Stimulated activated CD4-positive, alpha-beta T cell treated with anti-CD3 and anti-CD28 coated beads, TNF-alpha, amount 100 ng/mL, for 24 hours (primary cell): ENCODE measurements at places on chromosomes 16 and 17.

DNA sequence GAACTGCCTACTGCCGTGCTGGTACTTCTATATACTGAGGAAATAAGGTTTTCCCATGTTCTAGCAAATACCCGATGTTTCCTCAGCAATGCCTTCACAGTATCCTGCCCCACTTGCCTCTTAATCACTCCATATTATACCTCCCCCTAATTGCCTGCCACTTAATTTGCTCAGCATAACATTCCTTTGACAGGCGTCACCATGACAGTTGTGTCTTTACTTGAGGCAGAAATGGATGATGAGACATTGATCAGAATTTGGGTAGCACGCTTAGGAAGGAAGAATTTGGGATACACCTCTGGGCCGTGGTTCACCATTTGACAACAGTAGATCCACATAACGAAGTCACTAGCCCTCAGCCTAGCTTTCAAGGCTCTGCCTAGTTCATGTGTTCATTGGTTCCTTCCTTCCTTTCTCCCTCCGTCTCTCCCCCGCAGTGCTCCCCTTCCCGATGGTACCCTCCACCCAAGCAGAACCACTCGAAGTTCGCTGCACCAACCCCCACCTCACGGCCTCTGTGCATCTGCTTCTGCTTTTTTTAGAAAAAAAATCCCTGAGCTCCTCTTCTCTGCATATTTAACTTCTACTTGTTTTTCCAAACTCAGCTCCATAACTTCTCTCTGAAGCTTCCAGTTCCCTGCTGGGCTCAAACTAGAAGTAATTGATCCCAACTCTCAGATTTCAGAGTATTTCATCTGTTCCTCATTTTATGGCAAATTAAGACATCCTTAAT is 19.4 kb downstream of the IQCK start:
- no peak for DNase-seq

GRCh38 chr17:43998552-43998951 is 5.9 kb upstream of the NAGS start:
- no peak for DNase-seq

GRCh38 chr16:72536723-72537435 is 364.9 kb upstream of the PMFBP1 start:
- no peak for DNase-seq

DNA sequence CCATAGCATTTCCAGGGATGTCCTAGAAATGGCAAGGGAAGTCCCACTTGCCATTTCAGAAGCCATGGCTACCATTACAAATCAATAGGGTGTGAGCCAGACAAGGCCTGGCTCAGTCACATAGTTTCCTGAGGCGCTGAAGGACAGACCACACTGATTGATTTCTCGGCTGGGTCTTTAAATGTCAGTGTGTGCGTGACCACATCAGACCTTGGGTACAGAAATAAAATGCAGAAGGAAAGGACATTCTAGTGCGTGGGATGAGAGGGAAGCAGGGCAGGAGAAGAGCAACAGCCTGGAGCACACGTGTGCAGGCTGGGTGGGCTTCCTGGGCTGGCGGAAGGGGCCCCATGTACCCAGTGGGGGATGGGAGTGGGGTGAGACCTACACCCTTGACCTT is 58.7 kb upstream of the LYRM9 start:
- DNase-seq, result no peak

- no peak for DNase-seq
Observed at GRCh38 chr16:4231886-4232285, 10.0 kb downstream of the SRL start.

DNA sequence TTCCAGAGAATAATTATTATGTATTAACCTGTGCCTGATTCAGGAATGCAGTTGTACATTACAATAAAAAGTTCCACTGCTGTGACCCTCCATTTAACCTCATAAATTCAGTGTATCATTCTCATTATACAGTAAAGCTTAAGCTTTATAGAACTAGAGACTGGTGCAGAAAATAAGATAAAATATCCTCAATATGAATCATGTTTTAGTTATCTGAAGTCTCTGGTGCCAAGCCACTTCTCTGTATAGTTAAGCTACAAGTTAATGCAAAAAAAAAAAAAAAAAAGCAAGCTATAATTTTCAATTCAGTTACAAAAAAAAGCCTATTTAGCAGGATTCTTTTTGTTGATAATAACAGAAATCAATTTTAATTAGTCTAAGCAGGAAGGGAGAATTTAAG is 22.4 kb upstream of the SMIM36 start:
- DNase-seq, result no peak

DNA sequence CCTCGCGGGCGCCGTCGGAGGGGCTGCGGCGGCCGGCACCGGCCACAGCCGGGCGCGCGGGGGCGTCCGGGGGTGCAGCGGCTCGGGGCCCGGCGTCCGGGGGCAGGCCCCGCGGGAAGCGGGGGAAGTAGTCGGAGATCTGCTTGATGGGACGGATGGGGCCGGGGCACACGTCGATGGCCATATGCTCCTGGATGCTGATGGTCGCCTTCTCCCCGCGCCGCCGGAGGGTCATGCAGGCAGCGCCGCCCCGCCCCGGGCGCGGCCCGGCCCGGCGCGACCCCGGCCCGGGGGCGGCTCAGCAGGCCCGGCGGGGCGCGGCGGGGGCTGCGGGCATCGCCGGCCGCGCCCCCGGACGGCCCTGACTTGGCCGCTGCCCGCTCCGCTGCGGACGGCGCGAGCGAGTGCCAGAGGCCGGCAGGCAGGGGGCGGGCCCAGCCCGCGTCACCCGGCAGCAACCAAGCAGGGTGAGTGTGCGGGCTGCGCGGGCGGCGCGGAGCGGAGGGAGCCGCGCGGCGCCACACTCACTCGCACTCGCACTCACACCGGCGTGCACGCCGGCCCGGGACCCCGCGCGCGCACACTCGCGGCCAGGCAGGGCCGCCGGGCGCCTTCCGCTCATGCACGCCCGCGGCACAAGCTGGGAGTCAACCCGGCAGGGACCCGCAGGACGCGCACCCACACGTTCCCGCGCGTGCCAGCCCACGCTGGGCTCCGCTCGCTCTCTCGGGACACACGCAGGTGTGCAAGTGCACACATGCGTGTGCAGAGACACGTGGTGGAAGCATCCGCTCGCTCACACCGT is at the start of gene DOC2B:
DOC2B (minus strand) TSS at position 406 of the 805 bp plus-strand sequence; CDS start at position 235, 171 bp downstream.
- DNase-seq, result no peak

GRCh38 chr16:89564476-89565255 is 4.2 kb downstream of the RPL13 start:
- DNase-seq, result no peak

DNA sequence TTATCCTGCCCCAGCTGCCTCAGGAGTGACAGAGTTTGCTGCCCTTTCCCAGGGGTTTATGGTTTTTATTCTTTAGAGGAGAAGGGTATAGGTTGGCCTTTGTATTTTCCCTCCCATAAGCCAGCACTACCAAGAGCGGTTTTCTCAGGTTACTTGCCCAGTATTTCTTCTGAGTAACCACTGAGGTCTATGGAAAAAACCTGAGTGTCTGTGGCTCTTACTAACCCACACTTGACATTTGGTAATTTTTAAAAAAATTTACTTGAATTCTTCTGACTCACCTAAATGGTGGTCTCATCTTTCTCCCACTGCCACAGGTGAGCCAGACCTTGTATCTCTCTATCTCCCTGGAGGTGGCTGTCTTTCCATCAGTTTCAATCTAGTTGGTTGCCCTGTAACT is 6.0 kb downstream of the SLC7A6 start:
- no peak for DNase-seq

- no peak for DNase-seq
Observed at GRCh38 chr16:56547949-56548567, 16.8 kb upstream of the MT4 start.

DNA sequence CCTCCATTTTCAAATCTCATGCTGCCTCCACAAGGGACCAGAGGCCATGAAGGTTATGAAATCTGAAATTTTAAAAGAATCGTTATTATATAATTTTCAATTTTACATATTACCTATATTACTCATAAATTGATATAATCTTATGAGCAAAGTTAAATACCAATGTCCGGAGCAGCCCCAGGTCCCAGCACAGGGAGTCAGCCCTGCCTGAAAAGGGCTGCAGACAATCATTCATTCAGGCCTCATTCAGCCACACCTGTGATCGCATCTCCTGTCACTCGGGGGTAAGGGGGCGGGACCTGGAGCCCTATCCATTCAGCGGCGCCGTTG is 172.5 kb downstream of the AHSP start:
- DNase-seq, result no peak

GRCh38 chr17:62718429-62718828 is 89.7 kb downstream of the MARCHF10 start:
- no peak for DNase-seq

DNA sequence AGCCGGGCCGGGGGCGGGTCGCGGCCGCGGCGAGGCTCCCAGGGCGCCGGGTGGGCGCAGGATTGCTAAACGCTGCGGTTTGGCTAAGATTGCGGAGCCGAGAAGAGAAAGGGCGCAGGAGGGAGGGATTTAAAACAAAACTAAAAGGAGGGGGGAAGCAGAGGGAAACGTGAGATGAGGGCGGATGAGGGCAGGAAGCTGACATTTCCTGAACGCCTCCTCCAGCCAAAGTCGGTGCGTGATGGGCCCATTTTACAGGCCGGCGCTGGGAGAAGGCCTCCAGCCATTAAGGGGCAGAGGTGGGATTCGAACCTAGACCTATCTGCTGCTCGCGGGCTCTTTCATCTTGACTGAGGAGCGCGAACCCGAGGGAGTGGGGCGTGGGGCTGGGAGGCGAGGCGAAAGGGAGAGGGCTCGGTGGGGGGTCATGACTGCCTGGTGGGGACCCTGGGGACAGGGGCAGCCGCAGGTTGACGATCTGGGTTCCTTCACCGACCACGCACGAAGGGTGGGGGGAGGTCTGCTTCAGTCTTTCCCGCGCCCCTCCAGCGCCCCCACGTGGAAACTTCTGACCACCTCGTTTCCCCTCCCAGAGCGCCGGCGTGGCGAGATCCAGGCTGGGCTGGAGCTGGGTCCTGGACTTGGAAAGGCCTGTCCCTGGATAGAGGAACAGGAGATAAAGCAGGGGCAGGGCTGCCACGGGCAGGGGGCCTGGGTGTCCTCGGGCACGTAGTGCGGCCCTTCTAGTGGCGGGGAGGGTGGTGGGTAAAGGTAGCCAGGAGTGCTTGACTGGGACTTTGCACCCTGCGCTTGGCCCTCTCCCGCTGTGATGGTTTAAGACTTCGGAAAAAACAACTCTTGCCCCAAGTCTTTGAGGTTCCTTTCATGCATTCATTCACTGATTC is 3.8 kb upstream of the TAC4 start:
- peak; percentile 39 for DNase-seq

- no peak for DNase-seq
Observed at GRCh38 chr16:4212211-4212933, 29.5 kb downstream of the SRL start.

- no peak for DNase-seq
Observed at GRCh38 chr16:9384141-9384540, 292.7 kb downstream of the HAPSTR1 start.

- DNase-seq, result no peak
Observed at GRCh38 chr17:63276821-63277220, 169.3 kb downstream of the CYB561 start.

- peak; percentile 46 for DNase-seq
Observed at GRCh38 chr17:76272541-76273444, 7.6 kb downstream of the UBALD2 start.

GRCh38 chr17:61087024-61087423 is 312.6 kb upstream of the TBX2 start:
- no peak for DNase-seq

DNA sequence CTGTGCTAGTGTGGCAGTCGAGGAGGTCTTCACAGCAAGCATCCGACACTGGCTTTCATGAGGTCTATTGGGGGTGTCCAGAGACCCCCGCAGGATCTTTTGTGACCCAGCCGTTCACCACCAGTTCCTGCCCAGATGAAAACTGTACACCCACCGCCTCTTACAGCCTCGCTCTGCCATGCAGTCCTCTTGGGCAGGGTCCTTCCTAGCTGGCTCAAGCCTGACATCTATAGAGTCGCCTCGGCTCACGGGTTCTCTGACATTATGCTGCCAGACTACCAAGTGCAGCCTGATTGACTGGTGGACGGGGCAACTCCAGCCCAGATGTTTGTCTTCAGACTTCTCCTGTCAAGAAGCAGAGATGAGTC is 14.6 kb upstream of the CLEC10A start:
- no peak for DNase-seq

- DNase-seq, result no peak
Observed at GRCh38 chr17:19756546-19756945, 8.4 kb upstream of the ALDH3A1 start.

GRCh38 chr16:17076092-17076754 is 394.5 kb downstream of the XYLT1 start:
- DNase-seq, result no peak

- DNase-seq, result peak; percentile 54
Observed at GRCh38 chr17:3683054-3683511, 12.9 kb downstream of the P2RX5 start.

- DNase-seq, result no peak
Observed at GRCh38 chr17:79365836-79366770, 244.7 kb downstream of the RBFOX3 start.

DNA sequence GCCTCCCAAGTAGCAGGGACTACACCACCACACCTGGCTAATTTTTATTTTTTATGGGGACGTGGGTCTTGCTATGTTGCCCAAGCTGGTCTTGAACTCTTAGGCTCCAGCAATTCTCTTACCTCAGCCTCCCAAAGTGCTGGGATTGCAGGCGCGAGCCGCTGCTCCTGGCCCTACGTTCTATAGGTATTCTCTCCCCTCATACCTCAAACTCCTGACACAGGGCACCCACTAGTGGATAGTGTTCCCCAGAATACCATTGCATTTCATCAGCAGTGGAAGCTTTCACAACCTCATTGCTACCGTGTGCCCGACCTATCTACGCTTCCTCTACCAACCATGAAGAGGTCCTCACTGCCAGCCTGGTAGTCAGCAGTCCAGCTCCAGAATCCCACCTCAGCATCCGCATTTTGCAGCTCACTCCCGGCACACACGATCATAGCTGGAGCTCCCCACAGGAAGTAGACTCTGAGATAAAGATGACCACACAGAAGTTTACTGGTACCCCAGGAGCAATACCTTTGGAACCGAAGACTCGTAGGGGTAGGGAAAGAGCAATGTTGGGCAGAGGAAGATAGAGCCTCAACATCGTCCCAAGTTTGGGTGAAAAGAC is 9.3 kb downstream of the CTRB2 start:
- no peak for DNase-seq

DNA sequence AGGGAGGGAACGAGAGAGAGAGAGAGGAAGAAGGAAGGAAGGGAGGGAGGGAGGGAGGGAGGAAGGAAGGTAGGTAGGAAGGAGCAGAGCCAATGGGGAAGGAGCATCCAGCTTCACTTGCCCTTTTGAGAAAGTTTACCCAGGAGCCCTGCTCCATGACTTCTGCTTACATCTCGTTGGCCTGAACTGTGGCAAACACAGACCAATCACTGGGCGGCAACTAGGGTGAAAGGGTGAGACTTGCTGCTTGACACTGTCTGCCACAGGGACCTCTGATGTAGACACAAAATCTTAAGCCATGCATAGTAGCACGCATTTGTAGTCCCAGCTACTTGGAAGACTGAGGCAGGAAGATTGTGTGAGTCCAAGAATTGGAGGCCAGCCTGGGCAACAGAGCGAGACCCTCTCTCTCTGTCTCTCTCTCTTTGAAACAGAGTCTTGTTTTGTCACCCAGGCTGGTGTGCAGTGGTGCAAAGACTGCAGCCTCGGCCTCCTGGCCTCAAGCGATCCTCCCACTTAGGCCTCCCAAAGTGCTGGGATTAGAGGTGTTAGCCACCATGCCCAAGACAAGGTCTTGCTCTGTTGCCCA is 19.5 kb upstream of the TUBG2 start:
- no peak for DNase-seq

- no peak for DNase-seq
Observed at GRCh38 chr17:57938061-57938502, 17.1 kb downstream of the CUEDC1 start.

- no peak for DNase-seq
Observed at GRCh38 chr17:50279181-50279526, 4.9 kb downstream of the TMEM92 start.
